Right atrium auricular region (tissue), 2 donors: ENCODE measurements at places on chromosomes 6 and 20. TPM values are rescaled to one million over a fixed set of nuclear protein-coding genes. Genes with fewer than 3 reads are reported as not detected.
A peak's percentile ranks its signal among the peaks of the same experiment; 100 is the strongest.

- no peaks in the 10 kb centered on the region for H3K27me3 ChIP-seq
- DNase-seq = no peak
These were observed 226.1 kb upstream of the FERMT1 start for GRCh38 chr20:6348908-6349307.

GRCh38 chr6:44082872-44083321, 44.4 kb downstream of the MRPL14 start:
- H3K4me1 ChIP-seq = no peaks in the 10 kb centered on the region
- no peaks in the 10 kb centered on the region for H3K36me3 ChIP-seq
- no peak overlapping the region for H3K27ac ChIP-seq
- H3K27me3 ChIP-seq = no peaks in the 10 kb centered on the region
- no peak for DNase-seq

- no peaks in the 10 kb centered on the region for H3K4me1 ChIP-seq
- no peak overlapping the region for H3K27ac ChIP-seq
- H3K27me3 ChIP-seq = no peaks in the 10 kb centered on the region
- H3K36me3 ChIP-seq = no peaks in the 10 kb centered on the region
- no peak for DNase-seq
These were observed 571.9 kb upstream of the CHD6 start for GRCh38 chr20:42190084-42190483.

- H3K36me3 ChIP-seq = no peaks in the 10 kb centered on the region
- H3K4me3 ChIP-seq = peak overlapping the region; percentile 45
- H3K27me3 ChIP-seq = no peaks in the 10 kb centered on the region
- peak overlapping the region; percentile 63 for H3K27ac ChIP-seq
- DNase-seq = no peak
- H3K4me1 ChIP-seq = peaks cover 7% of the 10 kb centered on the region
These were observed 24.9 kb upstream of the FUCA2 start for GRCh38 chr6:143536461-143536865.

DNA sequence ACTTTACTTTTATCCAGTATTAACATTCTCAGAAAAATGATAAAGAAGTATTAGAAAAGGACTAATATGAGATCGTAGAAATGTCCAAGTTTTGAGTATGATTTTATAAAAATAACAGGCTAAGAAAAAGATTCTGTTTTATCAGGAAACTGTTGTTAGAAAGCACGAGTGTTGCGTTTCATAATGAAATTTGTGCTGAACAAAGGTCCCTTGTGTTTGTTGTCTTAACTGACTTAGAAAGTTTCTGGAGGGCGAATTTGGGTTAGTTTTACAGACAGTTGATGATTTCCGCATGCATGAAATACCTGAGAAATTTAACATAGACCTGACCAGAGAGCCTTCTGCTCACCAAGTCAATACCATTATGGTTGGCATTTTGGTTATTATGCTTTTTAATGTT, 136.0 kb downstream of the FNDC1 start:
- no peaks in the 10 kb centered on the region for H3K4me1 ChIP-seq
- H3K36me3 ChIP-seq = no peaks in the 10 kb centered on the region
- no peak overlapping the region for H3K4me3 ChIP-seq
- no peak for DNase-seq
- H3K27ac ChIP-seq = no peak overlapping the region

DNA sequence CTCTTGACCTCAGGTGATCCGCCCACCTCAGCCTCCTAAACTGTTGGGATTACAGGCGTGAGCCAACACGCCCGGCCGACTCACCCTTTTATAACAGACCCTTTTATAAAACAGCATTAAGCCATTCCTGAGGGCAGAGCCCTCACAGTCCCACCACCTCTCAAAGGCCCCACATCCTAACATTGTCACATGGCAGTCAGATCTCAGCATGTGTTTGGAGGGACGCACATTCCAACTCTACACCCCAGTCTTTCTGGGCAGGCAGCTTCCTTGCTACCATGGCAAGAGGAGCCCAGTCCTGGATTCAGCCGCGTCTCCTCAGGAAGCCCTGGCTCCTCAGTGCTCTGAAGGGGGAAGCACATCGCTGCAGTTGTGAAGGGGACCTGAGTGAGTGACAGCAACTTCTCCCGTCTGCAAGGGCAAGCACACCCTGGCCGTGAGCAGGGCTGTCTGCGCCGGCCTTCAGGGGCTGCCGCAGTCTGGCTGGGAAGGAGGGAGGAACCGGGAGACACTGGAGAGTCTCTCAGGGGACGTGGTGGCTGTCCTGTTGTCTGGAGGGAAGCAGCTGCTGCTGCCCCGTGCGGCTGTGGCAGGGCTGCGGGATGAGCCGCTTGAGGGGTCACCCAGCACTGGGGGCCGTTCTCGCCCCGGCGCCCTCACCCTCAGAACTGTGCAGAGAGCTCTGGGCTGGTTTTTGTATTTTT, 15.9 kb downstream of the OSBPL2 start:
- DNase-seq = no peak
- no peaks in the 10 kb centered on the region for H3K27me3 ChIP-seq
- no peak overlapping the region for H3K27ac ChIP-seq
- H3K4me1 ChIP-seq = no peaks in the 10 kb centered on the region

DNA sequence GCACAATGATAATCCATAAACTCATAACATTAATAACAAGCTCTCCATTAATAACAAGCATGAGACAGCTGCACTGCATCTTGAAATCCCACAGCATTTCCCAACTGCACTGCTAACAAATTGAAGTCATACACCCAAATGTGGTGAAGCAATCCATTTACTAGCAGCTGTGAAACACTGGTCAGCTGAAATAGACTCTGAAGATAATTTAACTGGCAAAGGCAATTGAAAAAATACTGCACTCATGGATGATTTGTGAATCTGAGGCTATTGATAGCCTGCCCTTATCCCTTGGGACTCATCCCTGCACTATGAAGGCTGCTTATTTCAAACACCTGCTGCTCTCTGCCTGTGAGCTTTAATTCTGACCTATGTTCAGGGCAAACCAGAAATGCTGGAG, 49.1 kb upstream of the PLCB1 start:
- no peaks in the 10 kb centered on the region for H3K36me3 ChIP-seq
- no peaks in the 10 kb centered on the region for H3K27me3 ChIP-seq
- H3K4me3 ChIP-seq = no peak overlapping the region
- no peak overlapping the region for H3K27ac ChIP-seq
- H3K4me1 ChIP-seq = peaks cover 6% of the 10 kb centered on the region

GRCh38 chr6:117771403-117771802, 96.1 kb downstream of the NUS1 start:
- no peak overlapping the region for H3K27ac ChIP-seq
- no peak overlapping the region for H3K4me3 ChIP-seq
- H3K36me3 ChIP-seq = no peaks in the 10 kb centered on the region

- H3K27ac ChIP-seq = no peak overlapping the region
- H3K36me3 ChIP-seq = no peaks in the 10 kb centered on the region
These were observed 403.6 kb downstream of the PLCB1 start for GRCh38 chr20:8535403-8536261.

DNA sequence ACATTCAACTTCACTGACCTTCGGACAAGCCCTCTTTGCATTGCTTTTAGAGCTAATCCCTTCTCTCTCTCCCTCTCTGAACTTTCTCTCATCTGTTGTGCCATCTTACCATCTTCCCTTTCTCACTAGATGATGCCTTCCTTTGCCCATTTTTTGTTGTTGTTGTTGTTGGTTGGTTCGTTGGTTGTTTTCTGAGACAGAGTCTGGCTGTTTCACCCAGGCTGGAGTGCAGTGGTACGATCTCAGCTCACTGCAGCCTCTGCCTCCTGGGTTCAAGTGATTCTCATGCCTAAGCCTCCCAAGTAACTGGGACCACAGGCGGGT, 18.8 kb downstream of the MAP3K5 start:
- no peaks in the 10 kb centered on the region for H3K4me1 ChIP-seq
- DNase-seq = no peak
- H3K27me3 ChIP-seq = no peaks in the 10 kb centered on the region
- no peaks in the 10 kb centered on the region for H3K36me3 ChIP-seq

- DNase-seq = peak; percentile 73
- peak overlapping the region; percentile 81 for H3K4me3 ChIP-seq
These were observed 744 bp upstream of the FOXO3 start for GRCh38 chr6:108559884-108560462.

DNA sequence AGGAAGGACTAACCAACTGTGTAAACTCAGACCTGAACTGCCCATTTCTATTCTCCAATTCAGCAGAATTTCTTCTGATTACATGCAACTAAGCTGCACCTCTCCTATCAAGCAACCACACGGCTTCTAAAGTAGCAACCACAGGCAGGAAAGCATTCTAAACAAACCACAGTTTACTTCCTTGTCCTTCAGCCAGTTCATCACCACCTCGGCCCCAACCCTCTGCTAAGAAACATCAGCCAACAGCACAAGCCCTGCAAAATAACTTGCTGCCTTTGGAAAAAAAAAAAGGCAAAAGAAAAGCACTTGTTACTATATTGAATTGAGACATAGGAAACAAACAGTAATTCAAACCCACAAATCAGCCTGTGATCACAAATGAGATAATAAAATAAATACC, 140.3 kb downstream of the NFATC2 start:
- H3K4me3 ChIP-seq = no peak overlapping the region
- H3K4me1 ChIP-seq = no peaks in the 10 kb centered on the region
- H3K36me3 ChIP-seq = no peaks in the 10 kb centered on the region
- no peak for DNase-seq
- no peaks in the 10 kb centered on the region for H3K27me3 ChIP-seq

GRCh38 chr6:100271625-100272024, 193.1 kb downstream of the SIM1 start:
- no peak for DNase-seq
- no peaks in the 10 kb centered on the region for H3K4me1 ChIP-seq
- no peak overlapping the region for H3K4me3 ChIP-seq

DNA sequence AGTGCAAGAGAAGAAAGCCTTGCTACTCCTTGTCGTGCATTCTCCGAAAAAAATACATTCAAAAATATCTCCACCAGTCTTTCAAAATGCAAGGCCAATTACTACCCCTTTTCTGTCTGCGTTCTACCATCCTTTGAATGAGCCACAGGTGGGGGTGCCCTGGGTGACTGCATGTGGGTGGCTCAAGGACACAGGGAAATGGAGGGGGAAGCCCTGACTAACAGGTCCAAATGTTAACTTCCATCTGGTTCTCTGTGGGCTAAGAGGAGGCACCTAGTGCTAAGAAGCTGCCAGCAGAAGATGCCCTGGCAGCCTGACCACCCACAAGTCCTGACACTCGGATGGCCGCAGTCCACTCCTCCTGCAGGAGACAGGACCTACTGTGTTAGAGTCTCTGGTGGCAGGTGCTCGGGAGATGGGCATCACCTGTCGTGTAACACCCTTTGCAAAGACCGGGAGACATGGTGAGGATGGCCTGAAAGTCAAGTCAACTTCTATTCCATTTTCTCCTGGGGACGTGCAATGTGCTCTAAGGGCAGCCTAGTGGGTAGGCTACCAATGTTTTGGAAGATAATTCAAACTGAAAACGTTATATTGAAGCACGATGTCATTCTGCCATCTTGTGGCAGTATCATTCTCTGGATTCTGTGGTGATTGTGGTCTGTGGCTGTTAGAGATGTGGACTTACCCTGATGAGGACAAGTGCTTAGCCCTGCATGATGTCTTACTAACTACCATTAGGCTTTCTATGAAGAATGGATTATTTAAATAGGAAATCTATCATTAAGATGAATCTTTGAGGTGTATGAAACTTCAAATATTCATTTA, 27.4 kb upstream of the IGF2R start:
- H3K4me3 ChIP-seq = no peak overlapping the region
- no peaks in the 10 kb centered on the region for H3K4me1 ChIP-seq
- no peak overlapping the region for H3K27ac ChIP-seq
- no peaks in the 10 kb centered on the region for H3K27me3 ChIP-seq

- DNase-seq = no peak
- H3K4me1 ChIP-seq = peaks cover 19% of the 10 kb centered on the region
- no peaks in the 10 kb centered on the region for H3K36me3 ChIP-seq
- no peak overlapping the region for H3K27ac ChIP-seq
These were observed 19.4 kb upstream of the TRIM27 start for GRCh38 chr6:28943223-28943556.

DNA sequence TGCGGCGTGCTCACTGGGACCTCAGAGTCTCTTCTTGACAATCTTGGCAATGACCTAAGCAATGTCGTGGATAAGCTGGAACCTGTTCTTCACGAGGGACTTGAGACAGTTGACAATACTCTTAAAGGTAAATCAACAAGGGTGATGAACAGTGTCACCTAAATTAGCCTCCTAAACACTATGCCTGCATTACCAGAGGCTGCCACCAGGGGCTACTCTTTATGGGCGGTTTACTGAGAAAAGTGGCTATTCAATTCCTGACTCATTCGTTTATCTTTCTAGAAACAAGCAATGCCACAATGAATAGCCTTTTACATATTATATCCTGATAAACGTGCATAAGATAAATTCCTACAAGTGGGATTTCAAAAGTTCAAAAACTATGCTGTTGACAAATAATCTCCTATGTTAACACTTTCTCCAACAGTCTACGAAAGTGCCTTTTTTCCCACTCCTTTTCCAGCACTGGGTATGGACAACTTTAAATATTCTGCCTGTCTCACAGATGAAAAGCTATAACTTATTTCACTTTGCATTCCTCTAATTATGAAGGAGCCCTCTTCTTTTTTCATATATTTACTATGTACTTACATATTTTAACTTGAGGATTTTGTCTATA, 1.3 kb downstream of the BPIFA2 start:
- H3K4me3 ChIP-seq = no peak overlapping the region
- no peak for DNase-seq
- no peak overlapping the region for H3K27ac ChIP-seq
- H3K4me1 ChIP-seq = no peaks in the 10 kb centered on the region

- no peak overlapping the region for H3K27ac ChIP-seq
- H3K4me1 ChIP-seq = no peaks in the 10 kb centered on the region
- no peaks in the 10 kb centered on the region for H3K36me3 ChIP-seq
- no peak overlapping the region for H3K4me3 ChIP-seq
- no peak for DNase-seq
- no peaks in the 10 kb centered on the region for H3K27me3 ChIP-seq
These were observed 156.4 kb downstream of the MTHFD1L start for GRCh38 chr6:151021896-151022295.

DNA sequence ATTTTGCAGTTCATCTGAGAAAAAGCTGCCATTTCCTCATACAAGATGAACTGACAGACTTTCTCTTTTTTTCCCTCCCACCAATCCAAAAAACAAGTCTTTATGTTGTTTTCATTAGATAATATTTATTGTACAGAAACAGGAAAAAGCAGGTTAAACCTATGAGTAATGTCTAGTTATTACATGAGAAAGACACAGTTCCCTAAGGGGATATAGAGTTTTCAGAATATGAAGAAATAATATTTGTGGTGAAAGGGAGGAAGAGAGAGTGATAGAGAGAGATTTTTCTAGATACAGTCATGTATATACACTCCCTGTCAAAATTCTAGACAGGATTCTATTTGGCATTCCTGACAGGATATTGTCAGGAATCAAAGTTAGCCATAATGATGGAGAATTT, 392.4 kb downstream of the BMP2 start:
- H3K27me3 ChIP-seq = no peaks in the 10 kb centered on the region
- no peak for DNase-seq
- H3K27ac ChIP-seq = no peak overlapping the region
- H3K4me3 ChIP-seq = no peak overlapping the region
- no peaks in the 10 kb centered on the region for H3K36me3 ChIP-seq
- H3K4me1 ChIP-seq = no peaks in the 10 kb centered on the region

GRCh38 chr6:15309611-15310283, 63.9 kb downstream of the JARID2 start:
- H3K27me3 ChIP-seq = no peaks in the 10 kb centered on the region
- no peak overlapping the region for H3K4me3 ChIP-seq
- DNase-seq = no peak
- peaks cover 70% of the 10 kb centered on the region for H3K4me1 ChIP-seq
- no peak overlapping the region for H3K27ac ChIP-seq

TGM3 gene
- total RNA-seq = not detected

MAK gene
- 0.16 TPM for total RNA-seq

KCNG1 gene
- 2.3 TPM for total RNA-seq

FANCE gene
- total RNA-seq = 3.5 TPM

ARMH2 gene
- not detected for total RNA-seq

RPL7L1 gene
- total RNA-seq = 63.3 TPM

ZSCAN31 gene
- total RNA-seq = 9.9 TPM

SAMD3 gene
- total RNA-seq = 0.67 TPM

BANF2 gene
- total RNA-seq = not detected

RSPO3 gene
- total RNA-seq = 0.75 TPM
